ENCODE measurements at places on chromosomes 11 and 22. TPM values are rescaled to one million over a fixed set of nuclear protein-coding genes. Genes with fewer than 3 reads are reported as not detected.

DNA sequence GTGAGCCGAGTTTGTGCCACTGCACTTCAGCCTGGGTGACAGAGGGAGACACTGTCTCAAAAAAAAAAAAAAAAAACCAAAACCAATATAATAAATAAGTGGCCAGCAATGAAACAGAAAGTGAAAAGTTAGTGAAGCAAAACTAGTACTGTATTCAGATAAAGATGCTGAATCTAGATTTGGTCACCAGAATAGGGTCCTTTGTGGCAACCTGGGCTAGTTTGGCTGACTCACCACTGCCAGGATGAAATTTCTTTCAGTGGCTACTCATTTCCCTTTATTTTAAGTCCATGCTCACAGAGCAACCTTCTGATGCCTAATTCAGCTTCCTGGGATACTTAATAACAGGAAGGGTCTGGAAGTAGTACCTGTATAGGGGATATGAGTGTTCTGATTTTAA, 26.0 kb downstream of the LIMK2 start:
- no peak for DNase-seq

- no peak for DNase-seq
Measured at GRCh38 chr11:94283678-94284077, 20.7 kb upstream of the IZUMO1R start.

- DNase-seq = no peak
Measured at GRCh38 chr11:115784796-115785521, 280.7 kb upstream of the CADM1 start.

GRCh38 chr11:134474942-134475341, 62.9 kb upstream of the B3GAT1 start:
- DNase-seq = no peak

DNA sequence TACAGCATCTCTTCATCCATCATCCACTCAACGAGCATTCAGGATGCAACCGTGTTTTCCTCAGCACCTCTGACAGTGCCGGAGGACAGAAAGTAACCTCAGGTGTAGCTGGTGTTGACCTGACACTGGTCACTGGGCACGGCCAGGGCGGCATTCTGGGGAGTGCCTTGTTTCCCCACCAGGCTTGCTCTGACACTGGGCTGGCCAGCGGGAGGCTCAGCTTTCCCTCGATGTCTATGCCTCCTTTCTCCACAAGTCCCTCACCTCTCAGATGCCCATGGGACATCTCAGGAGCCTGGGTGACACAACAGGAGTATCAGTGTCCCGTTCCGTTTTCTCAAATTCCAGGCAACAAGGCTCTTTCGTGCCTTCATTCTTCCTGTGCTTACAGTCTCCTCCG, 28.9 kb downstream of the CD6 start:
- no peak for DNase-seq

- DNase-seq = no peak
Measured at GRCh38 chr11:111699579-111700156, 66.5 kb downstream of the PPP2R1B start.

CTSW gene
- polyA plus RNA-seq = not detected
